Daoy (cell line): ENCODE measurements at places on chromosomes 13 and 19.
A peak's percentile ranks its signal among the peaks of the same experiment; 100 is the strongest.

- DNase-seq = no peak
Measured at GRCh38 chr19:30361721-30362120, 10.5 kb upstream of the ZNF536 start.

GRCh38 chr19:40221858-40222619, 3.9 kb upstream of the TTC9B start:
- DNase-seq = peak; percentile 82

DNA sequence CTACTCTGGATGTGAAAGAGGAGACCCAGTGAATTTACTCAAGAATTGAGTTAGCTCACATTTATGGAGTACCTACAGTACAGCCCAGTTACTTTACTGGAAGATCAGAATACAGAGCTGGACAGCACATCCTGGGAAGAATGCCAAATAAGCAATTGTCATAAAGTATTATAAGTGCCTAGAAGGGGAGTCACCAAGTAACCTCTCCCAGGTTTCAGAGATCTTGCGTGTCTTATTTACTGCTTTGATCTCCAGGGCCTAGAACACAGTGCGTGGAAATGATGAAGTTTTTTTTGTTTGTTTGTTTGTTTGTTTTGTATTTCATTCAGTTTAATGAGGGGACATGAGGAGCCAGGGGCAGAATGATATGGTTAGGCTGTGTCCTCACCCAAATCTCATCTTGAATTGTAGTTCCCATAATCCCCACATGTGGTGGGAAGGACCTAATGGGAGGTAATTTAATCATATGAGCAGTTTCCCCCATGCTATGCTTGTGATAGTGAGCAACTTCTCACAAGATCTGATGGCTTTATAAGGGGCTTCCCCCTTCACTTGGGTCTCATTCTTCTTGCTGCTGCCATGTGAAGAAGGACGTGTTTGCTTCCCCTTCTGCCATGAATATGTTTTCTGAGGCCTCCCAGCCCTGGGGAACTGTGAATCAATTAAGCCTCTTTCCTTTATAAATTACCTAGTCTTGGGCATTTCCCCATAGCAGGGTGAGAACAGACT, 5.2 kb downstream of the GARRE1 start:
- DNase-seq = no peak

GRCh38 chr13:43544011-43544410, 242.8 kb downstream of the ENOX1 start:
- DNase-seq = peak; percentile 17

- no peak for DNase-seq
Measured at GRCh38 chr13:90618133-90618532, 729.4 kb upstream of the MIR17HG start.
